Activated CD4-positive, alpha-beta memory T cell treated with anti-CD3 and anti-CD28 coated beads for 36 hours (primary cell): ENCODE measurements at places on chromosomes 7 and 10. TPM values are rescaled to one million over a fixed set of nuclear protein-coding genes. Genes with fewer than 3 reads are reported as not detected.

The CNPY1 gene
- total RNA-seq = not detected

The CPA2 gene
- total RNA-seq = 0.14 TPM

The PDLIM1 gene
- 0.76 TPM for total RNA-seq

The AKR1C3 gene
- 0.33 TPM for total RNA-seq

The PLAU gene
- total RNA-seq = 0.45 TPM

The CLDN12 gene
- 8.3 TPM for total RNA-seq

The STRA8 gene
- not detected for total RNA-seq

The OR2A14 gene
- not detected for total RNA-seq

GRCh38 chr10:108434559-108435252 lies 1270.2 kb upstream of the SORCS1 start:
- H3K4me3 ChIP-seq = no peak overlapping the region
- no peaks in the 10 kb centered on the region for H3K4me1 ChIP-seq
- no peaks in the 10 kb centered on the region for H3K27me3 ChIP-seq
- no peaks in the 10 kb centered on the region for H3K36me3 ChIP-seq

GRCh38 chr7:24227603-24228359 lies 56.2 kb upstream of the NPY start:
- H3K36me3 ChIP-seq = no peaks in the 10 kb centered on the region
- no peak overlapping the region for H3K27ac ChIP-seq
- no peak overlapping the region for H3K4me3 ChIP-seq
- DNase-seq = peak; percentile 41
- peaks cover 18% of the 10 kb centered on the region for H3K4me1 ChIP-seq

DNA sequence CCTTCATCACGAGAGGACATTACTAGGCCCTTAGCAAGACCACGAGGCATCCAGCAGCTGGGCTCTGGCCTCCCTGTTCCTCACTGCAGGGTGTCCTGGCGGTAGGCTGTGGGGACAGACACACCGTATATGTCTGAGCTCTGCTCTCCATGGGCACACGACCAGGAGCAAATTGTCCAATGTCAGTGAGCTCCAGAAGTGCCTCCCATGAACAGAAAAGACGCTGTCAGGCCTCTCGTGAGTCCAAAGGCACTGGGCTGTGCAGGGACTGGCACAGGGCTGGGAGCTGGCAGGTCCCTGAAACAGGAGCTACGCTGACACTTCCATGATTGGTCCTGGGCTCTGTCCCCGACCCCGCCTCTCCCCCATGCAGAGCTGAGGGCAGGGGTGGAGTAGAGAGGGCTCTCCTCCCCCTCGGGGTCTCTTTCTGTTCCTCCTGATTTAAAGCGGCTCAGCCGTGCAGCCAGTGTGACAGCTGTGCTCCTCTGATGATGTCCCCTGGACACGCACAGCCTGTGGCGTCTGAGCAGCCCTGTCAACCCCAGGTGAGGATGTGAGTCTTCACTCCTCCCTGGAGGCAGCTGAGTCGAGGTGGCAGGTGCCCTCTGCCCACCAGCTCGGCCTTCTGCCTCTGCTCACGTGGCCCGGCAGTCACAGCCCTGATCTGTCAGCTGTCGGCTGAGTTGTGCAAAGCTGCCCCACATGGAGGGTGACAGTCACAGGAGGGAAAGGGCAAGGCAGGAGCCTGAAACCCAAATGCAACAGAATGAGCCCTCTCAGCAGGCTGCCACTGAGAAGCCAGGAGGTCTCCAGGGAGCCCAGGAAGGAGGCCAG lies 13.0 kb downstream of the ANTXRL start:
- H3K4me1 ChIP-seq = peaks cover 24% of the 10 kb centered on the region
- no peak overlapping the region for H3K27ac ChIP-seq
- H3K27me3 ChIP-seq = no peaks in the 10 kb centered on the region

DNA sequence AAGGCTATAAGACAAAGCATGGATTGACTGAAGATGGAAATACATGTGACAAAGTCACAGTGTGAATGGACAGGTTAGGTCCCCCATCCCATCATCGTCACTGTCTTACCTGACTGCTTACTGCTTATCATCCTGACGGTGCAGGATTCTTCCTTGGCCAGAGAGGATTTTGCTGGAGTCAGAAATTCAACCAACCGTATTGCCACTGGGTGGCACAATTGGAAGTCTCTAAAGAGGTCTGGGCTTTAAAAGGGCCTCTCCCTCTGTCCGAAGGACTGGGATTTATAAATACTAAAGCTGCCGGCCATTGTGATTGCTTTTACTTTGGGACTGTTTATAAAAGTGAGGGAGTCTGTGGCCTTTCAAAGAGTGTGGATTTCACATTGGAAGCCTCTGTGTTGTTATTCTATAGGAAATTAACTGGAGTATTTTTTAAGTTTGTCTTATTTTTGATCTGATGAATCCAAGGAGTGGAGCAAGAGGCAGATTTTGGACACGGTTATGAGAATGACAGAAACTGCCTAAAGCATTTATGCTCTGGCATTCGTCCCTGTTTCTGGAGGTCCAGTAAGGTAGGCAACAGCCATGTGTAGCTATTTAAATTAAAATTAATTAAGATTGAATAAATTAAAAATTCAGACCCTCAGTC lies 113.3 kb upstream of the CREB5 start:
- H3K27ac ChIP-seq = no peak overlapping the region
- H3K27me3 ChIP-seq = peaks cover 21% of the 10 kb centered on the region
- no peak for DNase-seq
- no peaks in the 10 kb centered on the region for H3K36me3 ChIP-seq

DNA sequence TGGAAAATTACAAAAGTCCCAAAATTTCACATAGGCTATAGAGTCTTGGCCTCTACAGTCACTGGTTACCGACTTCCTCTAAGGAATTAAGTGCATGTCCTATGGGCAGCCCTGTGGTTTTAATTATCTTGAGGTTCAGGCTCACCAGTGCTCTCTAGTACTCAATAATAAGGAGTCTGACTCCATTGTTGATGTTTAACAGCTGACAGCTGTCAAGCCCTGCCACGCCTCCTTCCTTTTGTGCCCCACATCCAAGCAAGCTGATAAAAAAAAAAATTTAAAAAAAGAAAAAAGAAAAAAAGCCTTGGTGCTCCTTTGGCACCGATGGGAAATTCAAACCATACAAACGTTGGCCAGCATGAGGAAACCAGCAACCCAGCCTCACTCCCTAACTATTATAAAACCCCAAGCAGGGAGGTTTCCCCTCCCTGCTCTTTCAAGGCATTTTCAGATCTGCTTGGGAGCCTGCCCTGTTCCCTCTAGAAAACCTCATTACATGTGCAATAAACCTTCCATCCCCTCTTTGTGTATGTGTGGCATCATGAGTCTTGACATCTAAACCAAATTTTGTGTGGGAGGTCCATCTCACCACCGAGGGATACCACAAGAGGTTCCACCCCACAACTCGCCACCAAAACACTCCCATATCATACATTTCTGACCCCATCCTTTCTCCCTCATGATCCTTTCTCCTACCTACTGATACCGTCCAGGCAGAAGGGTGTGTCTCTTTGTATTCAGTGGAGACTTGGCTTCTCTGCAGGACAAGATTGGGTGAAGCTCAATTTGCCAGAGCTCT lies 70.9 kb upstream of the CCDC71L start:
- no peak overlapping the region for H3K27ac ChIP-seq
- H3K4me1 ChIP-seq = peaks cover 61% of the 10 kb centered on the region
- DNase-seq = no peak
- no peak overlapping the region for H3K4me3 ChIP-seq

DNA sequence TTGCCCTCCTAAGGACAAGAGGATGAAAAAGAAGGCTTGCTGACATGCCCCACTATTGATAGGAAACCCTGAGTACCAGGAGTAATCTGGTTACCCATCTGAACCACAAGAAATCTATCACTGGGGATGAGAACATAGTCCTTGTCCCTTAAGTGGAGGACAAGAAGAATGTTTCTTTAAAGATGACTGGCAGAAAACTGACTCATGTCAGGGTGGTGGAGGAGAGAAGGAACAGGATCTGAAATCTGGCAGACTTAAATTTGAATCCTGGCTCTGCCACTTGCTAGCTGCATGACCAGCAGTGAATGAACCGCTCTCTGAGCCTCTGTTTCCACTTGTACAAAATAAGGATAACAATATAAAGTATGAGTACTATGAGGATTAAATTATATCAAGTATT lies 38.9 kb upstream of the XPNPEP1 start:
- no peak overlapping the region for H3K27ac ChIP-seq
- H3K27me3 ChIP-seq = no peaks in the 10 kb centered on the region
- DNase-seq = no peak
- H3K4me3 ChIP-seq = no peak overlapping the region
- H3K4me1 ChIP-seq = no peaks in the 10 kb centered on the region

DNA sequence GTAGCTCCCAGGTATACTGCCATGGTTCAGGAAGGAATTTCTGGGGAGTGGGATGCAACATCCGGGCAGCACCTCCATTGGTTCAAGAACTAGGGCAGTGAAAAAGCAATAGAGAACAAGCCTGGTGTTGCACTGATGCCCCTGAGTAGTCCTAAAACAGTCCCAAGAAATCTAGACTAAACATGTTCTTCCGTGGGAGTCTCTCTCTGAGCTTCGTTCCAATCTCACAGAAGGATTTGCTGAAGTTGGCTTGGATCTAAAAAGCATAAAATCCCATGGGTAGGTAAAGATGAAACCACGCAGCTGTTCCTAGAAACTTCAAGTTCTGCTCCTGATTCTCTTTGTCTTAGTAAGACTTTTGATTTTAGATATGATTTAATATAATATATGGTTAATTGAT lies 154.5 kb downstream of the PLXDC2 start:
- H3K27ac ChIP-seq = no peak overlapping the region
- no peak overlapping the region for H3K4me3 ChIP-seq
- H3K36me3 ChIP-seq = no peaks in the 10 kb centered on the region
- no peaks in the 10 kb centered on the region for H3K4me1 ChIP-seq
- no peaks in the 10 kb centered on the region for H3K27me3 ChIP-seq

DNA sequence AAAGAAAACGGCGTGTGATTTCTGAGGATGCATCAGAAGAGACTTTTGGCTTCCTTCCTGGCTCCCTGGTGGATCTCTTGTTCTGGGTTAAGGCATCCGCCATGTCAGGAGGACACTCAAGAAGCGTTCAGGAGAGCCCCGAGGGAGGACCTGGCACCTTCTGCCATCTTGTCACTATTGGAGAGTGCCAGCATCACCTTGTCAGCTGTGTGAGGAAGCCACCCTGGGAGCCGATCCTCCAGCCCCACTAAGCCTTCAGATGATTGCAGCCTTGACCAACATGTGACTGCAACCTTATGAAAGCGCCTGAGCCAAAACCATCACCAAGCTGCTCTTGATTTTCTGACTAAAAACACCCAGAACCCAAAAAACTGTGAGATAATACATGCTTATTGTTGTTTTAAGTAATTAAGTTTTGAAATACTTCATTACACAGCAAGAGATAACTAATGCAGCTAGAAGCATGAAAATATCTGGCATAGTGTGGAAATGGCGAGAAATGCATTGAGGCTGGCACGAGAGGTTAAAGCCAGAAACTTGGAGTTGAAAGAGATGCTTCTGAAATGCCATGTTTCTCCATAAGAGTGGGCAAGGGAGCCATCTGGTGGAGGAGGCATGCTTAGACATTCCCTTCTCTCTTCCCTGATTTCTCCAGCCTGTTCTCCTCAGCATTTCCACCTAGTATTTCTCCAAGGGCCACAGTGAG lies 5.4 kb upstream of the ZFYVE27 start:
- DNase-seq = peak; percentile 63
- no peak overlapping the region for H3K4me3 ChIP-seq
- H3K4me1 ChIP-seq = peaks cover 10% of the 10 kb centered on the region
- no peaks in the 10 kb centered on the region for H3K36me3 ChIP-seq
- peaks cover 8% of the 10 kb centered on the region for H3K27me3 ChIP-seq
- H3K27ac ChIP-seq = no peak overlapping the region

DNA sequence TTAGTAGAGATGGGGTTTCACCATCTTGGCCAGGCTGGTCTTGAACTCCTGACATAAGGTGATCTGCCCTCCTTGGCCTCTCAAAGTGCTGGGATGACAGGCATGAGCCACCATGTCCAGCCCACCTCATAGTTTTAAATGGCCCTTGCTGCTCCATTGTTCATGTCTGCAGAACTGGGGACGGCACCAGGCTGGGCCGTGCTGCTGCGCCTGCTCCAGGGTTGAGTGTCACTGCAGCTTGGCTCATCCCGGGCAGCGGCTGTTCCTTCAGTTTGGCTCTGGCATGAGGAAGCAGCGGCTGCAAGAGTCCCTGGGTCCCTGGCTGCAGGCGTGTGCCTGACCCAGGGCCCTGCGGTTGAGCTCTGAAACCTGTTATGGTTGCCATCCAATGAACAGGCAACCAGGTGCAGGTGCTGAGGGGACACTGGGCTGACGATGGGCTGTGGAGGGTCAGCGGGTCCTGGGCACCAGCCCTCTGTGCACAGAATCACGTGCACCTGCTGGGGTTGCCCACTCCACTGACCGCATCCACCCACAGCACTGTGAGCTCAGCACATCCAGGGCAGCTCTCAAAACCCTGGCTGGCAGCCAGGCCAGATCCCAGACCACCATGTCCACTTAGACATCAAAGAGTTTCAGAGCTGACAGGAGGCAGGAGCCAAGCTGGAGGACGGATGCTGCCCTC lies 70.2 kb upstream of the PPP2R2D start:
- no peaks in the 10 kb centered on the region for H3K36me3 ChIP-seq
- H3K27me3 ChIP-seq = peaks cover 12% of the 10 kb centered on the region
- no peak overlapping the region for H3K27ac ChIP-seq
- H3K4me3 ChIP-seq = no peak overlapping the region
- no peak for DNase-seq

GRCh38 chr10:73998929-73999691 lies 1.2 kb downstream of the VCL start:
- no peaks in the 10 kb centered on the region for H3K36me3 ChIP-seq
- H3K4me1 ChIP-seq = peaks cover 27% of the 10 kb centered on the region
- peak overlapping the region; percentile 91 for H3K4me3 ChIP-seq
- H3K27ac ChIP-seq = peak overlapping the region; percentile 64
- peak; percentile 34 for DNase-seq
- H3K27me3 ChIP-seq = no peaks in the 10 kb centered on the region
